CD4-positive, alpha-beta T cell (primary cell): ENCODE measurements at places on chromosomes 12 and 14.

DNA sequence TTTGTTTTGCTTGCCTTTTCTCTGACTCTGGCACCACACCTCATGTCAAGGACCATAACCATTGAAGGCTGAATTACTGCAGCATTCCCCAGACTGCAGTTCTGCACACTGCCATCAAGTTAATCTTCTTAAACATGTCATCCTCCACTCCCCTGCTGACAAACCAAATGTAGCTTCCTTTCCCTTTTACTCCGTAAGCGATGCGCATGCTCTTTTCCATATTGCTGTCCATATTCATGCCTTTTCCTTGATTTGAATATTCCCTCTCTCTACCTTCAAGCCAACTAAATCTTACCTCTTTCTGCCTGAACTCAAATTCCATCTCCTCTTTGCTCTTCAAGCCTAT is 13.6 kb downstream of the GPX2 start:
- DNase-seq, result no peak

- DNase-seq, result no peak
Observed at GRCh38 chr14:70735043-70735442, 74.3 kb downstream of the MAP3K9 start.

- no peak for DNase-seq
Observed at GRCh38 chr12:63994704-63995103, 150.2 kb downstream of the SRGAP1 start.

GRCh38 chr14:58562141-58562540 is 75.6 kb upstream of the DACT1 start:
- DNase-seq, result no peak

GRCh38 chr14:91008759-91009409 is 51.6 kb downstream of the RPS6KA5 start:
- DNase-seq, result peak; percentile 14

- peak; percentile 71 for DNase-seq
Observed at GRCh38 chr12:108618079-108618952, 15.4 kb downstream of the SELPLG start.
